ENCODE measurements at places on chromosomes 6 and 20. TPM values are rescaled to one million over a fixed set of nuclear protein-coding genes. Genes with fewer than 3 reads are reported as not detected.

PRRT1 gene
- total RNA-seq = 0.20 TPM

TPD52L1 gene
- 107 TPM for total RNA-seq

RIPPLY2 gene
- not detected for total RNA-seq

ANGPT4 gene
- not detected for total RNA-seq

PRDM13 gene
- 1.6 TPM for total RNA-seq

FAM217A gene
- not detected for total RNA-seq

C6orf89 gene
- 22.4 TPM for total RNA-seq

Data from NCI-H460 (cell line).